ENCODE measurements at places on chromosomes 7 and 10. TPM values are rescaled to one million over a fixed set of nuclear protein-coding genes. Genes with fewer than 3 reads are reported as not detected.
A peak's percentile ranks its signal among the peaks of the same experiment; 100 is the strongest.

The KRIT1 gene
- total RNA-seq = 26.6 TPM

The EPO gene
- not detected for total RNA-seq

The ASZ1 gene
- total RNA-seq = not detected

The HOXA11 gene
- total RNA-seq = not detected

The CFAP69 gene
- 3.8 TPM for total RNA-seq

- H3K27me3 ChIP-seq = no peaks in the 10 kb centered on the region
- DNase-seq = no peak
- no peaks in the 10 kb centered on the region for H3K36me3 ChIP-seq
Measured at GRCh38 chr10:103967448-103968071, 620 bp downstream of the SLK start.

DNA sequence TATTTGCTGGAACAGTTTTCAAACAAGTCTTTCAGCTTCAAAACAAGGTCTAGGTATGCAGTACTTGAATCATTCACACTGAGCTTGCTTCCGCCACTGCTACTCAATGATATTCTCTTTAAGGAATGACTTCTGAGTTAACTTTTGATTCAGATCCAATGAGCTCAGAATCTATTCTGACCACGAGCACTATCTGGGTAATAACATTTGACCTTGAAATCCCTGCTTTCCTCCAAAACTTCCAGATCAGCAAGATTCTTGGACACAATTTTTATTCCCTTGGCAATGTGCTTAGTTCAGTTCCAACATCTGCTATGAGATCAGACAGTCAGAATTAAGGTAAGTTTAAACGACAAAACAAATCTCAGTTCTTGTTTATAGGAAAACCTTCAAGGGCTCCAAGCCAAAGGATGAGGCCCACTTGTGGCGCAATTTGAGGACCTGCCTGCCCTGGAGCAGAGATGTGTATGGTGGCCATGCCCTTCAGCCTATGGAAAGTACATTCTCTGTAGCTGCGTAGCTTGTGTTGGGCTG lies 87.2 kb downstream of the RNF216 start:
- no peaks in the 10 kb centered on the region for H3K36me3 ChIP-seq
- H3K27me3 ChIP-seq = no peaks in the 10 kb centered on the region
- DNase-seq = no peak
- H3K4me3 ChIP-seq = peak overlapping the region; percentile 33

The ACADSB gene
- total RNA-seq = 102 TPM

GRCh38 chr7:121328508-121329190 lies at the start of gene WNT16:
Gene WNT16 (plus strand): TSS chr7:121329000. CDS start chr7:121329293, 293 bp downstream.
- H3K27ac ChIP-seq = no peak within 1 kb of the TSS
- H3K27me3 ChIP-seq = peaks cover 63% of the 10 kb centered on the region
- H3K4me1 ChIP-seq = peaks cover 11% of the 10 kb centered on the region
- H3K4me3 ChIP-seq = peak within 1 kb of the TSS; percentile 18
- H3K36me3 ChIP-seq = no peaks in the 10 kb centered on the region

- H3K36me3 ChIP-seq = no peaks in the 10 kb centered on the region
- no peak for DNase-seq
- H3K4me1 ChIP-seq = peaks cover 42% of the 10 kb centered on the region
Measured at GRCh38 chr10:86828145-86828544, 71.7 kb downstream of the BMPR1A start.

DNA sequence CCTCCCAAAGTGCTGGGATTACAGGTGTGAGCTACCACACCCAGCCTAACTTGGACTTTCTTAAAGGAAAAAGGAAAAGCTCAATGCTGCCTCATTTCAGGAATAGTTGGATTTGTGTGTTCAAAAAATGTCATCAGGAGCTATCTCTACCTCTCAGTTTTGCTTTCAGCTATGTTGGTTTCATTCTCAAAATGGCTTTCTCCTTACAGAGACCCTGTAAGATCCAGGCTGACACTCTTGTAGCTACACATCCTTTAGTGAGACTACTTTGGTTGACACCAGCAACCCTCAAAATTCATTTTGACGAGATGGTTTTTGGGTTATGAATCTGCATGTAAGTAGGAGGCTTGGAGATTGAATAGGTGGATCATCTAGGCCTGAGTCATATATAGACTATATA lies 269.7 kb upstream of the SORCS1 start:
- H3K27me3 ChIP-seq = no peaks in the 10 kb centered on the region
- H3K27ac ChIP-seq = no peak overlapping the region
- no peak overlapping the region for H3K4me3 ChIP-seq
- H3K36me3 ChIP-seq = no peaks in the 10 kb centered on the region

- H3K36me3 ChIP-seq = no peaks in the 10 kb centered on the region
- no peak for DNase-seq
- H3K4me1 ChIP-seq = peaks cover 14% of the 10 kb centered on the region
- no peak overlapping the region for H3K4me3 ChIP-seq
- H3K27ac ChIP-seq = no peak overlapping the region
Measured at GRCh38 chr7:133284092-133284491, 31.2 kb downstream of the EXOC4 start.
